ENCODE measurements at places on chromosomes 4 and X.

GRCh38 chrX:43604753-43605152 lies 51.3 kb upstream of the MAOA start:
- no peak for DNase-seq

DNA sequence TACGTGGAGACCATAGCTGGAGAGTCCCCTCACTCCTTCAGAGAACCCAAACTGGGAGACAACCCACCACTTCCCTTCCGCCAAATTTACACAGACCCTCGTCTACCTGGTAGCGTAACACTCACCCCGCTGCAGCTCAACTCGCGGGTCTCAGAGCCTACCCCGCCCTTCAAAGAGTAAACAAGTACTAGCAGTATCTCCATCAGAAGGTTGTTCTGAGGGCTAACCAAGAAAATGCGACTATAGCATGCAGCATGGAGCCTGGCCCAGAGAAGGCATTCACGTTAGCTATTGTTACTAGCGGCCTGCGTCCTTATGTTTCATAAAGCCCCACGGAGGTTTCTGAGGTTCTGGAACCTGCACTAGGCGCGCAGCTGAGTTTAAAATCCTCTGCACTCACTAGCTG lies 531 bp upstream of the MANBA start:
- DNase-seq, result no peak

- no peak for DNase-seq
These were observed 173.8 kb upstream of the TBC1D9 start for GRCh38 chr4:140930011-140930410.

DNA sequence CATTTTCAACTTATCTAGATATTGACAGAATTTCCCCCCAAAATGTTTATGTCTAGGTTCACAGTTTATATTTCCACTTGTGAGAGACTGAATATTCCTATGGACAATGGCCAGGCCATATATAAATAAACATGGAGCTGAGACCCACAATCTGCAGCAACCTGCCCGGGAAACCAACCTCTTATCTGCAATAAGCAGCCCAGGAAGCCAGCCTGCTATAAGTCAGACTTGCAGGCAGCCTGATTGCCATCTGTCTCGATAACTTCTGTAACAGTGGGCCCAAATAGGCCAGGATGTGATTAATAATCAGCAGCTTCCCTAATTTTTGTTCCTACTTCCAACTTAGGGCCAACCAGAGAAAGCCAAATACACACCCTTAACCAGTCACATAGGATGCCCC lies 5.2 kb upstream of the NAP1L5 start:
- no peak for DNase-seq

GRCh38 chr4:148118179-148118578 lies 324.0 kb downstream of the NR3C2 start:
- no peak for DNase-seq

- DNase-seq, result no peak
These were observed 77.7 kb upstream of the C4orf50 start for GRCh38 chr4:6095897-6096296.

GRCh38 chr4:137310593-137311490 lies 221.5 kb downstream of the PCDH18 start:
- DNase-seq, result no peak

DNA sequence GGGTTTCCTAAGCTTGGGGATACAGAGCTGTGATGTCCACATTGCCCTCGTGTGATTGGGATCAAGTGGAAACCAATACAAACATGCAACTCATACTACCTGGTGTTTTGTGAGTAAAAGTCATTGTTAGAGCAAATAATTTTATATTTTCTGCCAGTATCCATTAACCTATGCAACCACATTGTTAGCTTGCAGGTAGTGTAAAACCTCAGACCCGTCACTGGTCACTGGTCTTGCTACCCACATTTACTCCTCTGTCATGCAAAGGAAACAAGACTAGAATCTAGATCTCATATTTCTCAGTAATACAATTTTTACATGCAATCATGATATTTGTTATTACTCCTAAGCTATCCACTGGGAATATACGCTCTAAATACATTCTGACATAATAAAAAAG lies 324.3 kb upstream of the NDST4 start:
- DNase-seq, result no peak

GRCh38 chr4:81589262-81589661 lies 117.6 kb upstream of the RASGEF1B start:
- no peak for DNase-seq

GRCh38 chrX:114715096-114715495 lies 131.2 kb downstream of the HTR2C start:
- DNase-seq, result no peak

- DNase-seq, result no peak
These were observed 19.2 kb downstream of the SUPT20HL2 start for GRCh38 chrX:24294619-24295018.

- no peak for DNase-seq
These were observed 47.9 kb downstream of the PTCHD1 start for GRCh38 chrX:23382572-23382971.

DNA sequence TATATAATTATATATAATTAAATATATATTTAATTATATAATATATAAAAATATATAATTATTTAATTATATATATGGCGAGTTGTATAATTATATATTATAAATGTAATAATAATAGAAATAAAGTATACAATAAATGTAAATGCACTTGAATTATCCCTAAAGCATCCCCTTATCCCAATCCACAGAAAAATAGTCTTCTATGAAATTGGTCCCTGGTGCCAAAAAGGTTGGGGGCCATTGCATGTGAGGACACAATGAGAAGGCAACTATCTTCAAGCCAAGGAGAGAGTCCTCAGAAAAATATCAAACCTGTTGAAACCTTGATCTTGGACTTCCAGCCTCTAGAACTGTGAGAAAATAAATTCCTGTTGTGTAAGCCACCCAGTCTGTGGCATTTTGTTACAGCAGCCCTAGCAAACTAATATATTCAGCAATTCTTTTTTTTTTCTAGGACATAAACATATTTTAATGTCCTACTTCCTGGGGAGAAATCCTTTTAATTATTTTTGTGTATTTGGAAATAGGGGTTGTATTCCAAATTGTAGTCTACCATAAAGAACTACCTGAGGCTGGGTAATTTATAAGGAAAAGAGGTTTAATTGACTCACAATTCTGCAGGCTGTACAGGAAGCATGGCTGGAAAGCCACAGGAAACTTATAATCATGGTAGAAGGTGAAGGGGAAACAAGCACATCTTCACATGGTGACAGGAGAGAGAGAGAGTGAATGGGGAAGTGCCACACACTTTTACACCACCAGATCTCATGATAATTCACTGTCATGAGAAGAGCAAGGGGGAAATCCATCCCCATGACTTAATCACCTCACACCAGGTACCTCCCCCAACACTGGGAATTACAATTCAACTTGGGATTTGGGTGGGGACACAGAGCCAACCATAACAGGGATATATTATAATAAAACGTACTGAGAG lies 22.9 kb upstream of the CXCL2 start:
- DNase-seq, result no peak

DNA sequence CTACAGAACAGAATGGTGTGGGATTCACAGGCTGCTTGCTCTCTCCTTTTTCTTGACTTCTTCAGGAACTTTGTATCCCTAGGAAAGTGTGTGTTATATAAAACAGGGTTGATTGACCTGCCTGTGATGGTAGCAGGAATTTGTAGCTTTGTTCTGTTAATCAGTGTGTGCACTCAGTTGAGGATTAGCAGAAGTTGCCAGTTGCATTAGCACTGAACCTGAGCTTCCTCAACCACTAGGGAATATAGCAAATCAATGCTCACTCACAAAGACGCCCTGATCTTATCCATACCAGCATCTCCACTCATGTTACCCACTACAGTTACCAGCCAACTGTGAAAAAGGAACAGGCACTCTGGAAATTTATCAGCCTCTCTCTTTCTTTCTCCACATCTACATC lies 319.1 kb upstream of the EMCN start:
- DNase-seq, result no peak

DNA sequence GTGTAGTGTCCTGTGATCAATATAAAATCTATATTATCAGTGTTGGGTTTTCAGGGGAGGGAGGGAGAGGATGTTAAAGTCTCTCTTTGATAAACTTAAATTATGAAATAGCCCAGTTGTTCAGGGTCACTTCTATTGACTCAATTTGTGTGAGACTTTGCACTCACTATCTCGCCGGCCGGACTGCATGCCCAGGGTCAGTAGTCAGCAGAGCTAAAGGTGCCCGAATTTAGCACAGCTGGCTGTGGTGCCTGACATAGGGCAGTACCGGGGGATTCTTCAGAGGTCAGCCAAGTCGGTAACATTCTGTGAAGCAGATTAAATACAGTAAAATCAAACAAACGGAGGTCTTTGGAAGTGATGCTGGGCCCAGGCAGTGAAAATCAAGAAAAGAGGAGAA lies 19.2 kb downstream of the GABRQ start:
- DNase-seq, result no peak

- peak; percentile 3 for DNase-seq
These were observed 51.3 kb upstream of the MAP3K15 start for GRCh38 chrX:19566359-19567222.

- DNase-seq, result no peak
These were observed 54.5 kb upstream of the FBXW7 start for GRCh38 chr4:152590179-152591031.

GRCh38 chr4:54165438-54165837 lies 63.7 kb upstream of the PDGFRA start:
- DNase-seq, result no peak

- DNase-seq, result no peak
These were observed 318.3 kb downstream of the PCDH10 start for GRCh38 chr4:133467290-133467947.

DNA sequence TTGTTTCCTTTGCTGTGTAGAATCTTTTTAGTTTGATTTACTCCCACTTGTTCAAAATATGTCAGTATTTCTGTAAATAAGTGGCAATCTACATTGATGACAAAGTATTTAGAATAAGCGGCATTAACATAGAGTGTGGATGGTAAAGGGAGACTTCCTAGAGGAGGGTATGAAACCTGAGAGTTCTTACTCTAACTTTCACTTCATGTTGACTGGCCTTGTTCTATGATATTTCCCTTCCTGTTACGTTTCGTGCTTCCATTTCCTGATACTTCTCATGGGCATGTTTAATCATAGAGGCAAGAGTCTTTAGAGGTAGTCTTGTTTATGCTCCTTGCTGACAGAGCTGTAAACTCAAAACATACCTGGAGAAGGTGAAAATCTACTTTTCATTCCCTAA lies 408.9 kb downstream of the GLUD2 start:
- no peak for DNase-seq

DNA sequence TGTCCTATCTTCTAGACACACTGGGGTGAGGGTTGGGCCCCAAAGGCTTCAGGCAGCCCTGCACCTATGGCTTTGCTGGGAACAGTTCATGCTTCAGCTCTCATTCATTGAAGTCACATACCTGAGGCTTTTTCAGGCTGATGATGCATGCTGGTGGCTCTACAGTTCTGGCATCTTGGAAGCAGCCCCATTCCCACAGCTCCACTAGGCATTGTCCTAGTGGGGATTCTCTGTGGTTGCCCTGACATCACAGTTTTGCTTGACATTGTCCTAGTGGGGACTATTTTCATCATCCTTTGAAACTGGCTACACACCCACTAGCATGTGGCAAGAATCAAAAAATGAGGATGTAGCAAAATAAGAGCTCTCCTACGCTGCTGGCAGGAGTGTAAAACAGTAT lies 37.7 kb upstream of the C4orf17 start:
- no peak for DNase-seq

DNA sequence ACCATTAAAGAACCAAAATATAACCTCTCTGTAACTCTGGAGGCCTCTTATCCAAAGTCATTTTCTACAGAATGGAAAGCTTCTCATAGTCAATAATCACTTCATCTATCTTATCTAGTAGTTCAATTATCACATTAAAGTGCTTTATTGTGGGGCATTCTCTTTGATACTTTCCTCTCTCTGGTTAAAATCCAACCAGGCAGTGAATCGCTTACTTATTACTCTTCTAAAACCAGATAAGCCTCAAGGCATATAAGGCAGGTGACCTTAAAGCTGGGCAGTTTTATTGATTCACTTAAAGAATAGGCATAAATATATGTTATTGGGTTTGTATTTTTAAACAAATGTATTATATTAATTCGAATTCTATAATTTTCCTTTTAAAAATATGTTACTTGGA lies 2162.1 kb upstream of the TENM3 start:
- DNase-seq, result no peak
